ELR (cell line): ENCODE measurements at places on chromosomes 5 and 9.

DNA sequence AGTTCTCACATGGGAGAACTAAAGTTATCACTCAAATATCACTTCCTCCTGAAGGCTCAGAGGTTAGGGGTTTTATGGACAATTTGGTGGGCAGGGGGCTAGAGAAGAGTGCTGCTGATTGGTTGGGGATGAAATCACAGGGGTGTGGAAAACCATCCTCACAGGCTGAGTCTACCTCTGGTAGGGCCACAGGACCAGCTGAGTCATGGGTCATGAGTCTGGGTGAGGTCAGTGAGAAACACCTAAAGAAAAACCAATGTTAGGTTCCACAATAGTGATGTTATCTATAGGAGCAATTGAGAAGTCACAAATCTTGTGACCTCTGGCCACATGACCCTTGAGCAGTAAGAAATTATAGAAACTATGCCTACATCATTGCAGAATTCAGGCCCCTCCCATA is 203.3 kb upstream of the TARS1 start:
- DNase-seq, result peak; percentile 10

DNA sequence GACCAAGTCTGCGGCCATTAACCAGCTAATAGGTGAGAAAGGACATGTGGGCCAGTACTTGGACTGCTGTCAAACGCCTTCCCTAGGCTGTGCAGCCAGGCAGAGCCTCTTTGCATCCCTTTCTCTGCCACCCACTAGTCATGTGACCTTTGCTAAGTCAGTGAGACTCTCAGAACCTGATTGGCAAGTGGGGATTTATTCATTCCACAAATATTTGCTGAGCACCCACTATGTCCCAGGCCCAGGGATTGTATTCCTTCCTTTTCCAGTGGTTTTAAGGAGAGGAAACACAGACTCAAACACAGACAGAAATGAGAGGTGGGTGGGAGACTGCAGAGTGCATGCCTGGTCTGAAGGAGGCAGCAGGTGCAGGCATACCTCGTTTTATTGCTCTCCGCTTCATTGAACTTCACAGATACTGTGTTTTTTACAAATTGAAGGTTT is 71.6 kb upstream of the GALNT10 start:
- DNase-seq, result peak; percentile 53

DNA sequence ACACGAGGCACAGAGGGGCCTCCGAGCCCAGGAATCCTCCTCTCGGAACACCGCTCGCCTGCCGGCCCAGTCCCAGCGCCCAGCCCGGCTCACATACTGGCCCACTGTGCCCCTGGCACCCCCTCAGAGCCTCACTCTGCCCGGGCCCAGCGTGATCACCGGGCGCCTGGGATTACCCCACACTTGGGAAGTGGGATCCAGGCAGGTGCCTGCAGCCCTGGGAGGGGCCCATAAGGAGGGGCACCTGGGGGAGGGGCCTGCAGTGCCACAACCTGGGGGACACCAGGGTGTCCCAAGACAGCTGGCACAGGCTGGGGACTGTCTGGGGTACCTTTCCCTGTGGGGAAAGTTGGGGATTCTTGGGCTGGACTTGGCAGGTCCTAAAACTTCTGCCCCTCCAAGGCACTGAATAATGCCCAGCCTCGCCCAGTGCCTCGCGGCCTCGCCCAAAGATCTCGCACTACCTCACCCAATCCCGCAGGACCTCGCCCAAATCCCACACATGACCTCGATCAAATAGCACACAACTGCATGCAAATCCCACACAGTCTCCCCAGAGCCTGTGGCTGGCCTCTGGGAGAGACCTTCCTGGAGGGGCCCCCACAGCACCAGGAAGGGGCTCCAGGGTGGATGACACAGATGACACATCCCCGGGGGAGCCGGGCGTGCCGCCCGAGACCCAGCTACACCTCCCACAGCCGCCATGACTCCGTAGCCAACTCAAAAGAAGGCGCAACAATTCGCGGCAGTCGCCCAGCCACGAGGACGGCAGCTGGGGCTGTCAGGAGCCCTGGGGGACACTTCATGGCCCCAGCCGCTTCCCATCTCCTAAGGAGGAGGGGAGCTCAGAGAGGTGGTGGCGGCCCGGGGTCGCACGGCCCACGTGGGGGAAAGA is 13.7 kb downstream of the NOTCH1 start:
- no peak for DNase-seq

DNA sequence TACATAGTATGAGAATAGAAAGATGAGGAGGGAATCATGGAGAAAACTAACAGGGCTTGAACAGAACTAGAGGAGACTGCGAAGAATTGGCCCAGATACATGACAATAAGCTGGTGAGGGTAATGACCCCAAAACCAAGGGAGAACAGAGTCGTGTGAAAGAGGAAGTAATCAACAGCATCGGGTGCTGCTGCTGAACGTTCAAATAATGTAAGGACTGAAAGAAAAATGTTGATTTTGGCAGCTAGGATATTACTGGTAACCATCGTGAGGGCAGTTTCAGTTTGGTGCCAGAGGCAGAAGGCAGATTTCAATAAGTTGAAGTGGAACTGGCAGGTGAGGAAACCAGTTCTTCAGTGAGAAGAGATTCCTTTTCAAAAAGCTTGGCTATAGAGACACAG is 66.8 kb upstream of the SMC2 start:
- no peak for DNase-seq

DNA sequence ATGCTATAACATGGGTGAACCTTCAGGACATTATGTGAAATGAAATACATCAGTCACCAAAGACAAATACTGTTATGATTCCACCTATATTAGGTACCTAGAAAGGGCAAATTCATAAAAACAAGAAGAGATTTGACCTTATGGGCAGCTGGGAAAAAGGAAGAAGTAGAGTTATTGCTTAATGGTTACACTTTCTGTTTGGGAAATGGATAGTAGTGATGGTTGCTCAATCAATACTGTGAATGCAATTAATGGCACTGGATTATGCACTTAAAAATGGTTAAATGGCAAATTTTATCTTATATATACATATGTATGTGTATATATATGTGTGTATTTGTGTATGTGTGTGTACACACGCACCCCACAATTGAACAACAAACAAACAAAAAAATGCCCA is 15.2 kb downstream of the FKBP15 start:
- no peak for DNase-seq

DNA sequence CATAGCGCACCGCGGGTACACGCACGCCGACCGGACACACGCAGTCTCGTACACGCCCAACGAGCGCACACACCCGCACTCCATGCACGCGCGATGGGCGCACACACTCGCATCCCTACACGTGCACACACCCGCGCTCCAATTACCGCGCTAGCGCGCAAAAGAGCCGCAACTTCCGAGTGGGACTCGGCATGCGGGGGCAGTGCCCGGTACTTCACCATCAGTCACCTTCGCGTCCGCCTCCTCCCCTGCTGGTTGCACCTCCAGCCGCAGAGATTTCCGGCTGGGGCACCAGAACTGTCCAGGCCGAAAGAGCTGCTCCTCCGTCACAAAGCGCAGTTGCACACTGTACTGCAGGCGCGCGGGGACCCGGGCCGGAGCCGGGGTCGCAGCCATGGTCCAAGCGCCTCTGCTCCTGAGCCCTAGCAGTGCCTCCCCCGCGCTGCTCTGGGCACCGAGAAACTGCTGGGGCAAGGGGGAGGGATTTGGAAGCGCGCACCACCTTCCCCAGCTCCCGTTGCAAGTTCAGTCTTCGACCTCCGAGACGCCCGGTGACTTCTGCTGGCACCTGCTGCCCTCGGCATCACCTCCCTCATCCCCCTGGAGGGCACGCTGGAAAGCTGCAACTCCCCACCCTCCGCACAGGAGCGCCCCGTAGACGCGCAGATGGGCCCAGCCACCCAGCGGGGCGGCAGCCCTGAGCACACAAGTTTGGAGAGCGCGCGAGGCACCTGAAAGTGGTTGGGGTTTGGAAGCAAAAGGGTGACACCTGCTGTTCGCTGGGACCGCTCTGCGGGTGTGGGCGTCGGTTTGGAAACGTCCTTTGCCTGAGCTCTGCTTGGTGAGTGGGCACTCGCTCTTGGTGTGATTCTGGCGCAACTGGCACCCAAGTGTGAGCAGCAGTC is 337.4 kb upstream of the PUM3 start:
- DNase-seq, result peak; percentile 8

- peak; percentile 93 for DNase-seq
Measured at GRCh38 chr9:89274838-89275237, 36.2 kb upstream of the CKS2 start.

- no peak for DNase-seq
Measured at GRCh38 chr5:100855295-100855694, 47.8 kb downstream of the ST8SIA4 start.

- DNase-seq, result no peak
Measured at GRCh38 chr5:176469296-176469695, 21.1 kb downstream of the FAF2 start.

- no peak for DNase-seq
Measured at GRCh38 chr9:134638502-134639090, 3.0 kb upstream of the COL5A1 start.

DNA sequence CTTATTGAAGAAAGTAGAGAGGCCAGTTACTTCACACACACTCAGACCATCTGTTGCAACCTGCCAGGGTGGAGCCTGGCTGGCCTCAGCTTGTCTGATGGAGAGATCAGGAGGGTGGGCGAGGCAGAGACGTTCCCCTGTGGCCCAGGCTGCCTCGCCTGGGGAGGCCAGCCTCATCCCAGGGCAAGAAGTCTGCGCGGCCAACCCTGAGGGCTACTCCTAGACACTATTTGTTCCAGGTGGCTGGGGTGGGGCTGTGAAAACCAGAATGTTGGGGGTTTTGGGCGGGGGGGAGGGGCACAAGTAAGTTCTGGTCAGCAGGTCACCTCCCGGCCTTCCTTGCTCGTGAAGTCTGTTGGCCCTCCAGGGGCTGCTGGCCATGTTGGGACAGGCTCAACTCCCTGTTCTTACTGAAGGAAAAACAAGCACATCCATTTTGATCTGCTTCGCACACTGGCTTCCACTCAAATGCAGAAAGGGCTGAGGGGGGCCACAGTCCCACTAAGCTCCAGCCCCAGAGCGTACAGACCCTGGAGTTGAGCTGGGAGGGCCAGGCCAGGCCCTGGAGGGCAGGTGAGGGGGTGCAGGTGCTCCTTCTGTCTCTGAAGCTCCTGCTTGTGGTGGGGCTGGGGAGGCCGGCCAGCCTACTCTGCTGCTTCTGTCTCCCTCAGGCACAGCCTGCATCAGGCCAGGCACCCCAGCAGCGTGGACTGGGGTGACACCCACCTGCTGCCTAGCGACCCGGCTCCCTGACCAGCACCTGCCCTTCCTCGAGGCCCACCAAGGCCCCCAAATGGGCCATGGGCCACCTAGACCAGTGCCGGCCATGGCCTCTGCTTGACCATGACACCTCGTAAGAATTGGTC is 46.6 kb downstream of the SECISBP2 start:
- no peak for DNase-seq

DNA sequence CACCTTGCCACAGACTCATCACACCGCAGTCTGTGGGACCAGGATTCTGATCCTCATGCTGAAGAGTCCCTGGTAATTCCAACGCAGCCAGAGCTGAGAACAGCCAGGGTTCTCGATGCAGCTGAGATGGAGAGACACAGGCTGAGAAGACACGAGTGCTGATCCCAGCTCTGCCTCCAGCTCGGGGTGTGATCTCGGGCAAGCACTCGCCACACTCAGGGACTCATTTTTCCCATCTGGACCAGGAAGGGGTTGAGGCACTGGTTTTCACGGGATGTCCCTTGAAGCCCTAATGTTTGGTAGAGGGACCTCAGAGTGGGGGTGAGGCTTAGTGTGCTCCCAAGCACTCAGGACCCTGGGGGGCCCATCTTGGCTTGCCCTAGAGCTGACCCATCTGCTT is 200.4 kb downstream of the CDK5RAP2 start:
- no peak for DNase-seq

DNA sequence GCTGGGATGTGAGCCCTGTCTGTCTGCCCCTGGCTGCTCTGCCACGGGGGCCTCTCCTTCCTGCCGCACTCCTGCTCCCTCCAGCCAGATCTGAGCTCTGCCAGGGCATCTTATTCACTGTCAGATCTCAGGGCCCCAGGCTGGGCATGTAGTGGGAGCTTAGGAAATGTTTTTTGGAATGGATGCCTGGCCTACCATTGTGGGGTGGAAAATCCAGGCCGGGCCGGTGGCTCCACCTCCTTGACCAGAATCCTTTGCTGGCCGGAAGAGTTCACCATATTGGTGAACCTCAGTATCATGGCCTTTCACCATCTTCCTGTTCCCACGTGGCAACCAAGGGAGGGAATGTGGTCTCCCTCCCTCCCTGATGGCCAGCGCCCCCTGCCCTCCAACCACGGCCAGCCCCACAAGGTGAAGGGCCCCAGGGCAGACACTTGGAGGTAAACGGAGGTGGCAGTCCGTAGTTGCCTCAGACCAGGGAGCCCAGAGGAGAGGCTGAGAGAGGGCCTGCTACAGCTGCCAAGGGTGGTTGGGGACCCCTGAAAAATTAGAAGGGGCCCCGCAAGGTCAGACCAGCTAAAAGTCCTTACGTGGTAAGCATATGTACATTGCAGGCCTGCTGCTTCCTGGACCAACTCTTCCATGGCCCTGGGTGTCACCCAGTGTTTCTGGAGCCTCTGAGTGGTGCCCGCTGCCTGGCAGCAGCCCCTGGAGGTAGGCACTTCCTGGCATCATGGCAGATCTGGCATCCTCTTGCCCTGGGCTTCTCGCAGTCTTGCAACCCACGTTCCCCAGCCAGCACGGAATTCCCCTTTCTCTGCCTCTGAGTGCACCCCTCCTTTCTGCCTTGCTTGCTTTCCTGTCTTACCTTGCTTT is 153.3 kb downstream of the RGS3 start:
- DNase-seq, result no peak

GRCh38 chr5:126443374-126443851 is 20.2 kb downstream of the GRAMD2B start:
- no peak for DNase-seq

DNA sequence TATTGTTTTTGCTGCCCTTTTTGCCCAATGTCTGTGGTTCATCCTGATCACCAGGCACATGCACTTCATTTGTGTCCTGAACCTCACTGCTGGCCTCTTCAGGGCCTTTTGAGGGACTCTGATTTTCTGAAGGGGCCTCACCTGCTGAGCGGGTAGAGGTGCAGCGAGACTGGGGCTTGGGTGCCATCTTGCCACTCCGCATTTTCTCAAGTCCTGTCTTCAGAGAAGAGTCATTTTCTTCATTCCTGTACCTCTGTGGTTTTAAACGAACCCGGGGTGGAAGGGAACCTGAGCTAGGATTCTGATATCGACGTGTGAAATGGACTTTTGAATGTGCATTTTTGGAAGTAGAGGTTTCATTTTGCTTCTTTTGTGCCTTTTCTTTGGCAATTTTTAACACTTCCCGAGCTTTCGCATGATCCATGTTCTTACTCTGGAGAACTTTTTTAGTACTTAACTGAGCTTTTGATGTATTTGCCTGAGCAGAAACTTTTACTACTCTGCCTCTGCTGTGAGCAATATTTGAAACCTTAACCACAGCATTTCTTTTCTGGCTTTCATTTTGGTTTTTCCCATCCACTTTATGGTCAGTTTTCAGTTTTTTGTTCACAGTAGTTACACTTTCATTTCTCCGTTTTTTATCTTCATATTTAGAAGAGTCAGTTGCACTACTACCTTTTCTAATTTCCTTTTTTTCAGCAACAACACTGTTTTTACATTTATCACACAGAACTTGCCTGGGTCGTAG is 26.1 kb downstream of the PWWP2A start:
- DNase-seq, result no peak
